ENCODE measurements at places on chromosomes 2 and 18.

DNA sequence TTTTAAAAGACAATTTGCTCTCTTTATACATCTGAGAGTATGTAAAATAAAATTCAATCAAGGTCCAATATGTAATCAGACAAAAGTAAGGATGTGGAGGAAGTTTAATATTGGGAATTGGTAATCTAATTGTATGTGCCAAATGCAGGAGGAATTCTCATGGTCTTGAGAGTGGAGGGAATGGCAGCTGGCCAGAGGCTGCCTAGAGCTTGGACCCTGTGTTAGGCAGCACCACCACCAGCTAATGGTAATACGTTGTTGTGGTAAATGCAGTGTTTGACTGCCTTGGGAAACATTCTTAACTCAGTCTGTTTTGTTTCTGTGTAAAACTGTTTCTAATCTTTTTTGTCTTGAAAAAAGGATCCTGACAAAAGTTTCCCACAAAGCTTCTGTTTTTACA lies 30.0 kb downstream of the GALNT1 start:
- DNase-seq = no peak

GRCh38 chr2:150127995-150128394 lies 359.5 kb downstream of the RND3 start:
- no peak for DNase-seq

GRCh38 chr2:190355968-190356644 lies 12.7 kb downstream of the INPP1 start:
- no peak for DNase-seq

DNA sequence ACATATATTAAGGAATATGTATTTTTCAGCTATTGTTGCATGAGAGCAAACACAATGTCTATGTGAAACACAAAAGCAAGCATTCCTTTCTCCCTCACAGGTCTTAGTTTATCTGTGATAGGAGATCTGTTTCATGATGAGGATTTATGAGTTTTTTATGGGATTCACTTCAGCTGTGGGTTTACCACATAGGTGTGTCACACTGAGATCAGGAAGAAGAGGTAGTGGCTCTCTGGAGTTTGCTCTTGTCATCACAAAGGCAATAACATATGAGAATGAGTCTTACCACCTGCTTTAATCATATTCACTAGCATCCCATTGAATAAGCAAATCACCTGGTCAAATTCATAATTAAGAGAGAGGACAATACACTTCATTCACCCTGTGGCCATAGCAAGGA lies 960.3 kb upstream of the SLC39A10 start:
- DNase-seq = no peak

Measured in activated CD4-positive, alpha-beta T cell treated with anti-CD3 and anti-CD28 coated beads, Interleukin-2, amount 10 ng/mL, durations not matched to agents 7 days and 5 days (primary cell).